Stimulated activated CD4-positive, alpha-beta T cell treated with anti-CD3 and anti-CD28 coated beads, Interleukin-12 subunit alpha, Interleukin-12 subunit beta, amount 100 ng/mL, for 24 hours (primary cell): ENCODE measurements at places on chromosomes 5 and 9.

DNA sequence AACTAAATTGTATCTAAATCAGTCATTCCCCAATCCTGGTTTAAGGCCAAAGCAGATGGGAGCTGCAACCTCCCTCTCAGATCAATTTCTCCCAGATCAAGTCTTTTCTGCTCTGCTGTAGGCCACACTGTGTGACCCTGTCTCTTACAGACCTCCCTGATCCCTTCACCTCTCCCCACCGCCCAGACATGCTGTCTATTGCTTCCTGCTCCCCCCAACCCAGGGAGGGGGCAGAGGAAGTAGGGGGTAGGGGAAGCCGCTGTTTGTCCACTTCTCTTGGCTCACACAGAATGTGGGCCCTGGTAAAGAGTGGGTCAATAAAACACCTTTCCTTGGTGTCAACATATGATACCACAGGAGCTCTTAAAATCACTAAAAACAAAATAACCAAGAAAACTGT lies 226.3 kb downstream of the ENC1 start:
- DNase-seq = no peak

- no peak for DNase-seq
Measured at GRCh38 chr5:1162751-1163150, 38.6 kb upstream of the SLC6A19 start.

DNA sequence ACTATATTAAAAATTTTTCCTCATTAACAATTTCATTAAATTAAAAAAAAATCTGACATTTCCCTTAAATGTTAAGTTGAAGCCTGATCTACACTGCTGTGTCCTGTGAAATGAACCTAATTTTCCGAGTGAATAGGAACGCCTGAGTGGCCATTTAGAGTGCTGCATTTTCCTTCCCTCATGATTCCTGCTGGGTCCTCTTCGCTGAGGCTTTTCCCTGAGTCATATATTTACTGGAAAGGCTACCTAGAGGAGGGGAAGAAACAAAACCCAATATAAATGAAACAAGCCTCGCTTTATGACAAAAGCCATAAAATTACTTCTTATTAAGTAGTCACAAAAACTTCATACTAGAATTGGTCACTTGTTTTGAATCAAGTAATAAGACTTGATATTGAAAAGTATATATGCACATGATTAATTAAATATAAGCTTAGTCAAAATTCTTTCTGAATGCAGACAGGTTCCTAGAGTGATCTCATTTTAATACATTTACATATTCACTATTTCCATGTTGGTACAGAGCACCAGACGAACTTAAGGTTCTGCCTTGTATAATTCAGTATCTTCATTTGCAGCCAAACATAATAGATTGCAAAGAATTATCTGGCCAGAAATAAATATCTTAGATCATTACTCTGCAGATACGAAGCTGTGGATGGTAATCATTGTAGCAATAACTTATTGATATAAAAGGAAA lies 6.3 kb upstream of the ISCA1 start:
- no peak for DNase-seq

- DNase-seq = no peak
Measured at GRCh38 chr9:130491830-130492482, 47.2 kb downstream of the ASS1 start.

DNA sequence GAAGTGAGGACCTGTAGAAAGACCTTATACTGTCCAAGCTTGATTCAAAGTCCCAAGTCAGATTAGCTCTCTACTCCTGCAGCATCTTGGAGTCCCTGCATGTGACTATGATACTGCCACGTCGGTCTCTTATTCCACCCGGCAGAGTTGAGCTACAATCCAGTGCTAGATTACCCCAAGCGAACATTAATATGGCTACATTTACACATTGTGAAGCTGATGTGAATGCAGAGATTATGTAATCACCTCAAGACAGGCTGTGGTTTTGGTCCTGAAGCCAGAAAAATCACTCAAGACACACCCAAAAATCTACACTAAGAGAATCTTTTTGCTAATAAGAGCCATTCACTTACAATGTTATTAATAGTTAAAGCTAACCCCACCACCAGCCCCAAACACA lies 116.7 kb downstream of the GNA14 start:
- no peak for DNase-seq

DNA sequence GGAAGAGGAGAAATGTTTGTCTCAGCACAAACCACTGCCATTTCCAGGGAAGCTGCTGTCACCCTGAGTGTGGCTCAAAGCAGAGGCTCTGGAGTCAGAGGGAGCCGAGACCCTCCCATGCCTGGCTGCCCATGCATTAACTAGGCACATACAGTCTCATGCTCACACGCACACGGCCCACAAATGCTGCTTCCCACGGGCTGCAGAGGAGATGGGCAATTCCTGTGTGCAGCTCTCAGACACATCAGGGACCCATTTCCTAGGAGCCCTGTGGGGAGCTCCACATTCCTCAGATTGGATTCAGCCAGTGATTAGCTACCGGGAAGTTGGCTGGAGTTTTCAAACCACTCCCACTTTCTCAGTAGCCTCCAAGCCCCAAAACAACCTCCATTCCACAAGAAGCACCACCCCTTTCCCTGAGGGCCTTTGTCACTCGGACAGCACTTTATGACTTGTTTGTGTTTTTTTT lies 9.1 kb upstream of the PTGES start:
- no peak for DNase-seq

DNA sequence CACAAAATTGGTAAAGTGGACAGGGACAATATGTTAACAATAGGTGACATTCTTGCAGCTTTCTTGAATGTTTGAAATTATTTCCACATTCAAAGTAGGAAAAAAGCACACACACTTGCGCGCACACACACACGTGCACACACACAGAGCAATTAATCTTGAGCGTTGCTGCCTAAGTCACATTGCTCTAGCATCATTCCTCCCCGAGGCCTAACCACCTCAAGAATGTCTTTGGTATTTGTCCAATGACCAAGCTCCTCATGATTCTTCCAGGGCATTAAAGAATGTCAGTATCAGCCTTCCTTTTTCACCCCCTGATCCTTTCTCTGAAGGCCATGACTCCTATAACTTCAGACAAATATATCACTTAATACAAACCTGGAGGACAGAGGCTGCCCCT lies 198.1 kb downstream of the NPR3 start:
- DNase-seq = no peak

DNA sequence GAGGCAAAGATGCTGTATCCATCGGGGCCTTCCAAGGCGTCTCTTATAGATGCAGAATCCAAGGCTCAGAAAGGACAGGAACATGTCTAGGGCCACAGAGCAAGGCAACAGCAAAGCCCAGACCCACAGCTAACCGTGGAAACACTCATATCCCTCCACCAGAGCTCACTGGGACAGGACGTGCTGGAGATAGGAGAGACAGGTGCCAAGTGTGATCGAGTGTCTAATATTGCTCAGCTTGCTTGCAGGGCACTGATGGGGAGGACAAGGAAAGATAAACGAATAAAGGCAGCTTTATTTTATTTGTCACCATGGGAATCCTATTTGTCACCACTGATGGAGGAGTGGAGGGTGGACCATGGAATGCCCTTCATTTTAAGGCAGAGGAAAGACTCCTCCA lies 44.0 kb upstream of the AKNA start:
- DNase-seq = no peak

DNA sequence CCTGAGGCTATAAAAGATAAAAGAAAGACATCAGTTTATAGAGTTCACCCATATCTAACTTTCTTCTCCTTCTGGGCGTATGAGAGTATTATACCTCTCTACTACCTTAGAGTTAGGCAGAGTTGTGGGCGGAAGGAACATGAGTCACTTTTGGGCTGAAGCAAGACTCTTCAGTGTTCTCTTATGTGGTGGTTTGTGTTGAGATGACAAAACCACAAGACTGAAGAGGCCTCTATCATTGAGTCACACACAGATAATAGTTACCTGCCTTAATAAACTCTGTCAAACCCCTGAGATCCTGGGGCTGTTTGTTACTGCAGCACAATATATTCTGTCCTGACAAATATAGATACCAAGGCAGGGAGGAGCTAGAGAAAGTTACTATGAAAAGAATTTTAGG lies 184.2 kb downstream of the EFNA5 start:
- peak; percentile 28 for DNase-seq

GRCh38 chr5:115455301-115455707 lies 89.3 kb downstream of the FEM1C start:
- no peak for DNase-seq

DNA sequence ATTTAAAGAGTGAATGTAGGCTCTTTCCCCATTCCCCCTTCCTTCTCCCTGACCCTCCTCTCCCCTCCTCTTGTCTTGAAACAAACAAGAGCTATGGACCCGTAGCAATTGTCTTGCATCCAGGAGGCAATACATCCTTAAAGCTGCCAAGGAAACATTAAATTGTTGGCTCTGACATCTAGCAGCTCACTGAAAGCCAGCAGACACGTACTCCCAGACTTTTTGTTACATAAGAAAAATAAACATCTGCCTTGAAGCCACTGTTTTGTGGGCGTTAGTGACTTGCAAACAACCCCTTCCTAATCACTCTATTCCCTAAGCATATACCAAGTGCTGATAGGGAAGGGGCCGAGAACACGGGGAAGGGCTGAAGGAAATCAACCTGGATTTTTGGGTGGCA lies 8.6 kb downstream of the SLC45A2 start:
- DNase-seq = no peak

DNA sequence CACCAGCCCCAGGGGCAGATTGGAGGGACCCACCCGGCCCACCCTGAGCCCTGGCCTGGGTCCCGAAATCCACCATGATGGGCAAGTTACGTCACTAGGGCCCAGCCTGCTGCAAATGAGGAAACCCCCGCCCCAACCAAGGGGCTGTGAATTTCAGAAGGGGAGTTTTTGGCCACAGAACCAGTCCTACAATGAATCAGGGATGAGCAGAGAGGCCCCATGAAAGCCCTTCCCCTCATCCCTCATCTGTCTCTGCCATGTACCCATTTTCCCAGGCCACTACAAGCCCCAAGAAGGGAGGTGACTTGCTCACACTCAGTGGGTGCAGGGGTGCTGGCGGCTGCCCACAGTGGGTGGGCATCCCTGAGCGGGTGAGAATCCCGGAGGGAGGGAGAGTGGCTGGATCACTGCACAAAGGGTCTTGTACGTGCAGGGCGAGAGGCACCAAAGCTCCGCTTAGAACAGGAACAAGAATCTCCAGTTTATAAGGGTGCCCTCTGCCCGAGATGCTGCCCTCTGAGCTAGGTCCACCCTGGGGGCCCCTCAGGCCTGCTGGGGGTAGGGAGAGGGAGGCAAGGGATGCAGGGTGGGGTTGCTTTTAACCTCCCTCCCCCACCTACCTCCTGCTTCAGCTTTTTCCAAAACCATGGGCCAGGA lies 10.4 kb upstream of the TCF7 start:
- DNase-seq = no peak

- DNase-seq = no peak
Measured at GRCh38 chr5:53426878-53427277, 53.6 kb upstream of the FST start.

- DNase-seq = no peak
Measured at GRCh38 chr5:22598796-22599195, 254.3 kb downstream of the CDH12 start.

- no peak for DNase-seq
Measured at GRCh38 chr9:88966894-88967676, 24.2 kb upstream of the S1PR3 start.

GRCh38 chr9:18775241-18775640 lies 257.8 kb downstream of the SAXO1 start:
- DNase-seq = no peak

DNA sequence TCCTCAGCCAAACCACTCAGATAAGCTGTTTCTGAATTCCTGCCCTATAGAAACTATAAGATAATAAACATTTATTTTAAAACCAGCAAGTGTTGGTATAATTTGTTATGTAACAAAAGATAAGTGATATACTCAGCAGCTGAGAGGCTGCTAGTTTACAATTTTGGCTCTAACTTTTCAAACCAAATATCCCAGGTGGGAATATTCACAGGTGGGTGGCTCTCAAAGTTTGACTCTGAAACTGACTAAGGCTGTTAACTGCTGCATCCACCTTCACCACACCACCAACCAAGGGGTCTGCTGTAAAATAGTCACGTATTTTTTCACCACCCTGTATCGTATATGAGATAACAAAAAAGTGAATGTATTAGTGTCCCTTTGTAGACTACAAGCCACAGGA lies 9.7 kb upstream of the ZNF366 start:
- no peak for DNase-seq

GRCh38 chr5:122680623-122681350 lies 94.1 kb upstream of the SNX2 start:
- DNase-seq = no peak

DNA sequence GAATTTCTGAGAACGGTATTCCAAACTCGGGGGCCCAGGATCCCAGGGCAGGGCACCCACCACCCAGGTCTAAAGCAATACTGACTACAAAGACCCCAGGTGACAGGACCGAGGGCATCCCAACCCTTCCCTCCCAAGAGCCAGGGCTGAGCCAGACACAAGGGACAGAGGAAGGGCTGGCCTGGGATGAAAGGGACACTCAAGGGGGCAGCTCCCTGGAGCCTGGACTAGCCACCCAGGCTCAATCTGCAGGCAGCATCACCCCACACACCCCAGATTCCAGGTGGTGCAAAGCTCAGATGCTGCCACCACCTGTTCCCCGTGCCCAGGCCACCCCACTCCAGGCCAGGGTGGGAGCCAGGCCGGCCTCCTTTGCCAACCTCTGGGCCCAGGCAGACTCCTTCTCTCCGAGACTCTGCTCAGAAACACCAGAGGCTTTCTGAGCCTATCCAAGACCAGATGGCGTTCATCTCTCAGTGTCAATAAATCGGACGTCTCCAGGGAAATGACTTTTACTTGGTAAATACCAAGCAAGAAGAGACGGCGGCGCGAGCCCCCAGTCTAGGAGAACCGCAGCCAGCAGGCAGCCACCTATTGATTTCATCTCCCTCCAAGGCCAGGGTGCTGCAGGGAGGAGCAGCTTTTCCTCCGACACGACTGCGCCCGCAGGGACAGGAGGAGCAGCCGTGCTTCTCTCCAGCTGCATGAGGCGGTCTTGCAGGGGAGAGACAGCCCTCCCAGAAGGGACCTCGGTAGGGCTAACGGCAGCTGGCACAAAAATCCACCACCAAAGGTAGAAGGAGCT lies 94.1 kb upstream of the ADAMTS2 start:
- DNase-seq = no peak

GRCh38 chr5:178234750-178235587 lies 2.4 kb upstream of the PHYKPL start:
- peak; percentile 77 for DNase-seq

DNA sequence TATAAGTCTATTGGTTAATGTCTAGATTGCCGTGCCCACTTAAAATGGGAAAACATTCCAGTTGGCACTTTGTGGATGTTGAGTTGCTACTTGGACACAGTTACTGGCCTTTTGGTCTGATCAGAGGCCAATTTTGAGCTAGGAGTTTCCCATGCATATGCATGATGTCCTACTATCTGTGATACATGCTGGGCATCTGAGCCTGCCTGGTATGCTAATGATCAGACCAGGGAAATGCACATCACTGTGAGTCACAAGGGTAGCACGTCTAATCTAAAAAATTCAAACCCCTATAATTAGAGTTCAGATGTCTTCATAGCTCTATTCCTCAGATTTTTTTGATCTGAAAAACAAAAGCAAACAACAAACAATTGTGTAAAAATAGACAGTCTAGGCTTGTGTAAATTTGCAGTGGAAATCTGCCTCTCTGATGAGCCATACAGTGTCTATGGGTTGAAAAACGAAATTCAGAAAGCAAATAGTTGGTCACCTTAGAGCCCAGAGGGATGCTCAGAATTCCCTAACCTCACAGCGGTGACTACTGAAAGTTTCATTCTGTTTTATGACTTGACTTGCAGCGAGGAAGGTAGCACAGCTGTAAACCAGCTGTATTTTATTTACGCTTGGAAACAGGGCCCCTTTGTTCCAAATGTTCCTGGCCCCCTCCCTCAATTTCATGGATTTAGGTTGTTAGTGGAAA lies 37.3 kb downstream of the PALM2AKAP2 start:
- DNase-seq = no peak
